Activated T-cell treated with anti-CD3 and anti-CD28 coated beads for 48 hours (primary cell): ENCODE measurements at places on chromosomes 6 and 20.

DNA sequence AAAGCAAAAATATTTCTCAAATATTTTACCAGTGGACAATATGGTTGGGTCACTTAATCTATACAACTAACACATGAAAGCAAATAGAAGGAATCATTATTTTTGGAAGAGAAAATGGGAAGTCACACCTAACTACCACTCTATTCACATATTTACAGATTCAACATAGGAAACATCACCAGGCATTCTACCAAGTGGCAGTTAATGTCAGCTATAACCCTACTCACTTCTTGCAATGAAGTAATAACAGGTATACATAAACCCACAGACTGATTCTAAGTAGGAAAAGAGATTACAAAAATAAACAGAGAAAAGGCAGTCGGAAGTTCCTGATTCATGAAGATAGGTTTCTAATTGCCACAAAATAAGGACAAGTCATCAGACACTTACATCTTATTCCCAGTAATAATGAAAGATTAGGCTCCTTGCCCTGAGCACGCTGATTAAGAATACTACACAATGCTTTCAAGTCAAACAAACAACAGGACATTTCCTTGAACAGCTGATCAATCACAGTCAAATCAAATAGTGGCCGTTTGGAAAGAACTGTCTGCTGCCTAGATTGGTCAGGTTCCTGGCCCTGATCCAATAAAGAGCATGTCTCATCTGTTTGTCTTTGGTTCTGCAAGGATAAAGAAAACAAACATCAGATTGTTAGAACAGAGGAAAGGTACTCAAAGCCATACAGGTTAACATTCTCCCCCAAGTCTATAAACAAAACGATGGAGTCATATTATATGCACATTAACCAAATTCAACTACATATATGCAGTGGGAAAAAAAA lies 79.2 kb upstream of the PLN start:
- no peak for DNase-seq

GRCh38 chr20:44395461-44396340 lies 40.2 kb downstream of the HNF4A start:
- no peak for DNase-seq

DNA sequence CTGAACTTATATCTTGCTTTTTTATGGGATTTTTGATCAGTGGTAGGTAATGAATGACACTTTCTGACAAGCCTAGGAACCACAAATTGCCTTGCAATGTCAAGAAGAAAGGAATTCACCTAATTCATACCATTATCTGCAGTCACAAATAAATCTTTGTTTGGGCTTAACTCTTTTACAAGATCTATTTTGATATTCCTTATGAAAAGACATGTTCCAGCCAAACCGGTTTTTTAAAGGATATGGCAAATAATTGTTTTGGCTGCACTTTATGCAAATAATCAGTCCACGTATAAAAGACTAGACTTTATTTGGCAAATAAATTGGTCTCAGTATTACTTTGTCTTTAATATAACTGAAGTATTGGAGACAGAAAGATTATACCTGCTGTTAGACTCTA lies 771.7 kb upstream of the ADGRB3 start:
- DNase-seq: no peak

- DNase-seq: no peak
Measured at GRCh38 chr6:135228486-135228885, 47.4 kb downstream of the MYB start.

- DNase-seq: no peak
Measured at GRCh38 chr20:9523636-9524035, 9.2 kb downstream of the LAMP5 start.

GRCh38 chr20:47970282-47970903 lies 185.1 kb upstream of the SULF2 start:
- DNase-seq: no peak

DNA sequence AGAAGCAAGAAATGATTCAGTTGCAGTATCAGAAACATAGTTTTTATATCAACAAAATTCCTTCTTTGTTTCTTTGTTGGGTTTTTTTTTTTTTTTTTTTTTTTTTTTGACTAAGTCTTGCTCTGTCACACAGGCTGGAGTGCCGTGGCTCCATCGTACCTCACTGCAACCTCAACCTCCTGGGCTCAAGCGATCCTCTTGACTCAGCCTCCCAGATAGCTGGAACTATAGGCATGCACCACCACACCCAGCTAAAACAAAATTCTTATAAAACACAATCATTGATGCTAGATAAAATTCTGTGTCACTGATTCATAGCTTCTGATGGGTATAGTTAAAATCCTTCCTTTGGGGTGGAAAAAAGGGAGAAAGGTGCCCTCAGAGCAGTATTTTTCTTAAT lies 110.3 kb upstream of the TNFAIP3 start:
- no peak for DNase-seq

DNA sequence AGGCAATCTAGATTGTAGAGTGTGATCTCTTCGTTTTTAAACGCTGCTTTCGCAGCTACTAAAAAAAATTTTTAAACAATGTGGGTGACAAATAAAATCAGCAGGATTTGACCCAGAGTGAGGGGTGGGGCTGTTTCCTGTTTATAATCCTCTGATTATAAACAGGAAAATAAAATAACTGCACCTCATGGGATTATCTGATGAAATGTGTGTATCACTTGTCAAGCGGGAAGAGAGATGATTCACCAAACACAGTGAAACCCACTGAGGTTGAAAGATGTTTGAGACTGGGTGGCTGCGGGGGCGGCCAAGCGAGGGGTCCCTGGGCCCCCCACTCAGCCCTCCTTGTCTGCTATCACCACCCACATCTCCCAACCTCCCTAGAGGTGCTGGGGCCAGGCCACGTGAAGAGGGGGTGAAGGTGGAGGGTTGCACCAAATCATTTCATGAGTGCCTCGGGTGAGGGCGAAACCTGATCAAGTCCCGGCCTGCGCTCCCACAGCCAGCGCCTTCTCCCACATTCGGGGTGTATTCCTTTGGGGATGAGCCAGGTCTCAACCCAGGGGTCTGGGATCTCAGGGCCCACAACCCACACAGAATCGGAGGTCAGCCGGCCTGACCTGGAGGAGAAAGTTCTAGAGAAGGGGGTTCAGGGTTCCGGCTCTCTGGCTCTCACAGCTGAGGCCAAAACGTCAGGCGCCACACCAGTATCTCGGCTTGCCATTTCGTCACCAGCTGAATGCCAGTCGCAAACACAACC lies 212.5 kb downstream of the BMP7 start:
- DNase-seq: no peak

GRCh38 chr6:157605484-157605883 lies 217.6 kb upstream of the SNX9 start:
- DNase-seq: no peak

DNA sequence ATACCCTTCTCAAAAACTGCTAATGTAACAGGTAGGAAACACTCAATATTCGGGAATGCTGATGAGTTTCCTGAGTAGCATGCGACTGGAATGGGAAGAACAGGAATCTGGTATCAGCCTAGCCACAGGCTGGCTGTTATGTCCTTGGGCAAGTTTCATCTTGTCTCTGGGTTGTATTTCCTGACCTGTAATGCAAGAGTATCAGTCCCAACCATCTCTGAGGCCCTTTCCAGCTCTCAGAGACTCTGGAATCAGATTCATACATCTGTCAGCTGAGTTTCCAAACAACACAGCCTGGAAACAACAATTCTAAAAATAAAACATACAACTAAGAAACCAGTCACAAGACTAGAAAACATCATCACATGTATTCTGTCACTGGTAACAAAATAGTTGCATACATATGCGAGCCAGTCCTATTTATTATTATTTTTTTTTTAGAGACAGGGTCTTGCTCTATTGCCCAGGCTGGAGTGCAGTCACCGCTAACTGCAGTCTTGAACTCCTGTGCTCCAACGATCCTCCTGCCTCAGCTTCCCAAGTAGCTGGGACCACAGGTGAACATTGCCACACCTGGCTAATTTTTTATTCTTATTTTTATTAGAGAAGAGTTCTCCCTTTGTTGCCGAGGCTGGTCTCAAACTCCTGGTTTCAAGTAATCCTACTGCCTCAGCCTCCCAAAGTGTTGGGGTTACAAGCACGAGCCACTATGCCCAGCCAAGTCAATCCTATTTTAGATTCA lies 16.7 kb upstream of the TFAP2A start:
- no peak for DNase-seq

- no peak for DNase-seq
Measured at GRCh38 chr6:166325383-166326042, 16.8 kb downstream of the SFT2D1 start.

DNA sequence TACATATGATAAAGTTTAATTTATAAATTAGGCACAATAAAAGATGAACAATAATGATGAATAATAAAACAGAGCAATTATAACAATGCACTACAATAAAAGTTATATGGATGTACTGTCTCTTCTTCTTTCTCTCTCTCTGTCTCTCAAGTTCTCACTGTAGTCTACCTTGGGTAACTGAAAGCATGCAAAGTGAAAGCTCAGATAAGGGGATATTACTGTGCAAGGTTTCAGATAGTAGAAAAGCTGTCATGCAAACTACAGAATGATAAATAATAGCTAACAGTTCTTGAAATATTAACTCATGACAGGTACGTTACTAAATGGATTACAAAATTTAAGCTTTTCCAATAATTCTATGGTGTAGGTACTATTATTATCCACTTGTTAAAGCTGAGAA lies 311.9 kb upstream of the PRDM1 start:
- no peak for DNase-seq

GRCh38 chr20:46798430-46798829 lies 89.0 kb downstream of the SLC2A10 start:
- DNase-seq: no peak

- DNase-seq: no peak
Measured at GRCh38 chr20:6265204-6265904, 142.5 kb upstream of the FERMT1 start.

GRCh38 chr6:128358244-128358776 lies 162.1 kb downstream of the PTPRK start:
- DNase-seq: no peak

DNA sequence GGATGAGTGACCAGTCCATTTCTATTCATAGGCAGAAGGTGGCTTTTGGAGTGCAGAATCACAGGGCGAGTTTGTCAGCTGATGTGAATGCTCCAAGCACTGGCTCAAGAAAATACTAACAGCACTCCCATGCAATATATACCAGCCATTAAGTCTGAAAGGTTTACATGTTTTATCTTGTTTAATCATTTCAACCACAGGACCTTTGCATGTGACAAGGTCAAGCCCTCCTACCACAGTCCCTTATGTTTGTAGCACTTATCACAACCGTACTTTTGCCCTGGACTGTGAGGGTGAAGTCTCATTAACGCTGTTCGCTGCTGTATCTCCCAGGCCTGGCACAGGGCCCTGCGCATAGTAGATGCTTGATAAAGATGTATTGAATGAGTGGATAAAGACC lies 99.3 kb upstream of the PMEPA1 start:
- no peak for DNase-seq

DNA sequence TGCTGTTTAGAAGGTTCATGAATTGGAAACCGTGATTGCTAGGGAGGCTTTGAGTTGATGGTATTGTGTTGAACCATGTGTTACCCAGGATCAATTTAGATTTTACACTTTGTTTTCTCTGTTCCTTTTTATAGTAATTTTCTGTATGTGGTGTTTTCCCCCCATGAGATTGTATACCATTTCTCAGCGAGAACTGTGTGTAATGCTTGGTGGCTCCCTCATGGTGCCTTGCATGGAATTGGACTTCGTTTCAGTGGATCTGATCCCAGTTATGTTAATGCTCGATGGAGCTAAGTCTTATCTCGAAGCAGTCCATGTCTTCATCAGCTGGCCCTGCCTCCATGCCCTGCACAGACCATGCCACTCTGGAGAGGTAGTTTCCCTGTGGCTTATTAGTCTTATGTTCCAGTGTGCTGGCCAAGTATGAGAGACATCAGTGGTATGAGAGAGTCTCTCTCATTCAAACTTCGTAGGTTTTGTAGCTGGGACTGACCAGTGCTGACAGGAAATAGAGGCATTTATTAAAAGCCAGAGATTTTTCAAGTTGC lies 18.7 kb downstream of the PTPN1 start:
- DNase-seq: no peak

- no peak for DNase-seq
Measured at GRCh38 chr6:41355952-41356351, 20.5 kb downstream of the NCR2 start.

GRCh38 chr20:57256908-57257307 lies 9.5 kb downstream of the BMP7 start:
- no peak for DNase-seq

GRCh38 chr20:4534315-4534714 lies 187.4 kb upstream of the PRND start:
- DNase-seq: no peak

- no peak for DNase-seq
Measured at GRCh38 chr6:2192976-2193375, 52.4 kb downstream of the GMDS start.

DNA sequence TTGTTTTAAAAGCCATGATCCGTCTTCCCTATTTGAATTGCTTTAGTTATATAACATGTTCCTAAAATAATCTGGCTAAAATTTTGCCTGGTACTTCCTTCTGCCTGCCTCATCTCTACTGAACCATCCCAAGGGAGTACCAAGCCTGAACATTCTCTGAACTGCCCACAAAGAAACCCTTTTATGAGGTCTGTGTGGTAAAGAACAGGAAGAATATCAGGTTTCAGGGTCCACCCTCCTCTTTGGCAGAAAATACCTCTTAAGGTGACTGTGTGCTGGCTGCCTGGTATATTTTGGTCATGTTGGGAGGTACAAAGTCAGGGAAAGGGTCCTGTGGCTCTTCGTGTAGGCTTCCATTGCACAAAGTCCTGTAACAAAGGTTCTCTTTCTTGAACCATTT lies 574.1 kb upstream of the CHD6 start:
- no peak for DNase-seq

- no peak for DNase-seq
Measured at GRCh38 chr6:98335594-98335993, 498.8 kb upstream of the POU3F2 start.

- no peak for DNase-seq
Measured at GRCh38 chr6:24078200-24078599, 47.8 kb upstream of the NRSN1 start.

GRCh38 chr20:57040924-57041323 lies 225.5 kb downstream of the BMP7 start:
- DNase-seq: no peak

- no peak for DNase-seq
Measured at GRCh38 chr6:125637207-125637606, 112.2 kb upstream of the HEY2 start.

DNA sequence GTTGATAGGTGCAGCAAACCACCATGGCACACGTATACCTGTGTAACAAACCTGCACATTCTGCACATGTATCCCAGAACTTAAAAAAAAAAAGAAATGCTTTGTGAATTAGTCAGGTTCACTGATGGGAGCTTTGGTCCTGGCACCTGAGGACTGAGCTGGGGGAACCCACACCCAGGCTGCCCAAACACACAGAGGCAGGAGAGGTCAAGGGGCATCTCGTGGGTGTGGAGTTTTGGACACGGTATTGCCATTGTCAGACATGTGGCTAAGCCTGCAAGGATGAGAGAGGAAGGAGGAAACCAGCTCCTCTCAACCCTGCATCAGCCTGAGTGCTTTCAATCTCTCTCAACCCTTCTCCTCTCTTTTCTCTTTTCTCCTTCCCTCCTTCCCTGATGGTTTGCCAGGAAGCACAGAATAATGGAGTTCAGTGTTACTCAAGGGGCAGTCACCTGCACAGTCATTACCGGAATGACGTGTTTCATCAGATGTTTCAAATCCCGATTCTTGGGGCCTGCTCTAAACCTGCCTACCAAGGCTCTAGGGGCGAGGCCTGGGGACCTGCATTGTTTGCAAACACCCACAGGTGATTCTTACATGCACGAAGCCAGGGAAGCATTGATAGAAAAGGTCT lies 89.9 kb upstream of the NEDD9 start:
- no peak for DNase-seq
